ENCODE measurements at places on chromosomes 16 and 17.
A peak's percentile ranks its signal among the peaks of the same experiment; 100 is the strongest.

- DNase-seq, result peak; percentile 39
These were observed 555 bp downstream of the HDAC5 start for GRCh38 chr17:44122816-44123355.

DNA sequence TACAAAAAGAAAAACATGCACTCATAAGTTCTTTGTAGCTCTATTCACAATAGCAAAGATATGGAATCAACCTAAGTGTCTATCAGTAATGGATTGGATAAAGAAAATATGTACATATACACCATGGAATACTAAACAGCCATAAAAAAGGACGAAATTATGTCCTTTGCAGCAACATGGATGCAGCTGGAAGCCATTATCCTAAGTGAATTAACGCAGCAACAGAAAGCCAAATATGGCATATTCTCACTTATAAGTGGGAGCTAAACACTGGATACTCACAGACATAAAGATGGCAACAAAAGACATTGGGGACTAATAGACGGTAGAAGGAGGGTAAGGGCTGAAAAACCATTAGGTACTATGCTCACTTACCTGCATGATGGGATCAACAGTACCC is 5.8 kb downstream of the CMC2 start:
- DNase-seq, result no peak

DNA sequence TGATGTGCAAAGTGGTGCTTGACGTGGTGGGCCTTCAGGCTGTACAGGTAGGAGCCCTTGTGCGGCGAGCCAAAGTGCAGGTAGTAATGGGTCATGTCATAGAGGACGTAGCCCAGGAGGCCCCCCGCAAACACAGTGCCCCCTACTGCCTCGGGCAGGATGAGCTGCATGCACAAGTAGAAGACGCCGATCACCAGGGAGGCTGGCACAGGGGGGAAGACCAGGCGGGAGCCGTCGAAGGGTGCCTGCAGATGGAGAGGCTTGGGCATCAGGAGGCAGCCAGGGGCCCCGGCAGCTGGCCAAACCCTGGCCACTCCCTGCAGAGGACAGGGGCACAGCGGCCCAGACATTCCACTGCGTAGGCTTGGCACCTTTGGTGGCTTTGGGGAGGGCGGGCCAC is 15.7 kb upstream of the MLKL start:
- DNase-seq, result no peak

DNA sequence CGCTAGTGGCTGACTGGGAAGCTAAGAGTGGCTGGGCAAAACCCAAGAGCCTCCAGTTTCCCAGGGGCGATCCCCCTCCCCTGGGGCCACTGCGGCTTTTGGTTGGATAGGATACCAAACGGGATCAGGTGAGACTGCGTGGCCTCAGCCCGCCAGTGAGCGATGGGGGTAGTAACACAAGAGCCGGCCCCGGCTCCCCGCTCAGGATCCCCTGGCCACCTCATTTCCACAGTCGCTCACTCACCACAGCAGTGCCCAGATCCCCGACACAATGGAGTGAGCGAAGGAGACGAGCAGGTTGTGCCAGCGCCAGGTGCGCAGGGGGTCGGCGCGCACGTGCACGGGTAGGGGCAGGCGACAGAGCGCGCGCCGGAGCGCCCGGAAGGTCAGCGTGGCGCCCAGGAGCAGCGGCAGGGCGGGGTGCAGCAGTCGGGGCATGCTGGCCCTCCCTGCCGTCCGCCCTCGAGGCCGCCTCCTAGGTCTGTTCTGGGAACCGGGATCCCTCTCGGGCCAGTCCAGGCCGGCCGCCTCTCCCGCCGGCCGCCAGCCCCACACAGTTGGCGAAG is 290 bp downstream of the TLCD1 start:
- DNase-seq, result peak; percentile 72

DNA sequence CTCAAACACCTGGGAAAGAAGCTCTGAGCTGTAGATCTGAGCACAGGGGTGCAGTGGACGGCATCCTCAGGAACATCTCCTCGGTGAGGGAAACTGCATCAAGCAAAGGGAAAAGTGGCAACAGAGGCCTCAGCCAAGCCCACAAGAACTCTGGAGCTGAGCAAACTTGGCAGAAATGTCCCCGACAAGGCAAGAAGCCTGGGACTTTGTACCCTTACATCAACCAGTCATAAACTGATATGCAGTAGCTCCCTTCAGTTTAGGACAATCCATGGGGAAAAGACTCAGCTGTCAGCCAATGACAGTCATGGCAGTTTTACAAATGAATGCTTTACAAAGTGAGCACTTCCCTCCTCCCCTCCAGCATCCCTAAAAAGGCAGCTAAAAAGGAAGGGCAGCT is 210.0 kb upstream of the DYNLRB2 start:
- no peak for DNase-seq

DNA sequence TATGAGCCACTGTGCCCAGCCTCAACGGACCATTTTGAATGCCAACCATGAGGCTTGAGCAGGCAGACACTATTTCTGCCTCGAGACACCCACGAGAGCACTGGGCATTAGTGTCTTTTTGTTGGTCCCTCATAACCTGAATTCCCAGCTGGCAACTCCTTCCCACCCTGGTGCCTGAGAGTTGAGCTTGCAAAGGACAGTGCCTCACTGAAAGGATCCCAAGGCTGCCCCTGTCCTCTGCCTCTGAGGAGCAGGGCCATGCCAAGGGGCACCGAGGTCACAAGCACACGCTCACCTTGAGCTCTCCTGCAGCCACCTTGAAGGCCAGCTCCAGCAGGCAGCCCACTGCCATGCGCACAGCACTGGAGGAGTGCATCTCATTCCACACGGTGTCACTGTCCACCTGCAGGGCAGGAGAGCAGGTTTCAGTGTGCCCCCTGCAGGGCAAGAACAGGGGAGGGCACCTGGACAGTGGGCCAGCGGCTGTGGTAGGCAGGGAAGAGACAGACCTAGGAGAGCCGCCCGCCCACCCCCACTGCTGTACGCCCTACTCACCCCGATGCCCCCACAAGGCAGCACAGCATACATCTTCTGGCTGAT is 12.8 kb downstream of the G6PC3 start:
- no peak for DNase-seq

DNA sequence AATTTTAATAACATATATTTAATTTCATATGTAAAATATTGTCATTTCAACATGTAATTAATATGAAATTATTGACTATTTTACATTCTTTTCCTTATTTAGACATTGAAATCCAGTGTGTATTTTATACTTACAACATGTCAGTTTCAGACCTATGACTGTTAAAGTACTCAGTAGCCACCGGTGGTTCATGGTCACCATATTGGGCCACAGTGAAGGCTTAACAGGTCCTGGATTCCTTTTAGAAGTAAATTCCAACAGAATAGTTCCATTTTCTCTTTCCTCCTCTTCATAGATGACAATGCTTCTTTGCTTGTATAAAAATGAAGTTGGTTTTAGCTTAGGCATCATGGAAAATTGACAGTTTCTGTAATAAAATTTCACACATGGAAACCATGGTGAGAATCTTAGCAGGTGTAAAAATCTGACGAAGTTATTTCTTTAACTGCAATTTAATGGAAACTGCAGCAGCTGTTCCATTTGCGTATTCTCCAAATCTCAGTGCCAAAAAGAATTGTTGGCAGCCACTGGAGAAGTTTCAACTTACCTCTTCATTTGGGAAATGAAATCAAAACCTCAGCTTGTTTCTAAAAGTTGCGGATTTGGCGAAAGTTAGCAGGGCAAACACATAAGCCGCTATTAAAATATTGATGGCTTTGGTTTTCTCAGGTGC is 231.1 kb downstream of the CDH13 start:
- no peak for DNase-seq

GRCh38 chr17:48624544-48625494 is 1.3 kb downstream of the HOXB9 start:
- peak; percentile 40 for DNase-seq

- DNase-seq, result no peak
These were observed 62.4 kb upstream of the MARCHF10 start for GRCh38 chr17:62870552-62870971.

DNA sequence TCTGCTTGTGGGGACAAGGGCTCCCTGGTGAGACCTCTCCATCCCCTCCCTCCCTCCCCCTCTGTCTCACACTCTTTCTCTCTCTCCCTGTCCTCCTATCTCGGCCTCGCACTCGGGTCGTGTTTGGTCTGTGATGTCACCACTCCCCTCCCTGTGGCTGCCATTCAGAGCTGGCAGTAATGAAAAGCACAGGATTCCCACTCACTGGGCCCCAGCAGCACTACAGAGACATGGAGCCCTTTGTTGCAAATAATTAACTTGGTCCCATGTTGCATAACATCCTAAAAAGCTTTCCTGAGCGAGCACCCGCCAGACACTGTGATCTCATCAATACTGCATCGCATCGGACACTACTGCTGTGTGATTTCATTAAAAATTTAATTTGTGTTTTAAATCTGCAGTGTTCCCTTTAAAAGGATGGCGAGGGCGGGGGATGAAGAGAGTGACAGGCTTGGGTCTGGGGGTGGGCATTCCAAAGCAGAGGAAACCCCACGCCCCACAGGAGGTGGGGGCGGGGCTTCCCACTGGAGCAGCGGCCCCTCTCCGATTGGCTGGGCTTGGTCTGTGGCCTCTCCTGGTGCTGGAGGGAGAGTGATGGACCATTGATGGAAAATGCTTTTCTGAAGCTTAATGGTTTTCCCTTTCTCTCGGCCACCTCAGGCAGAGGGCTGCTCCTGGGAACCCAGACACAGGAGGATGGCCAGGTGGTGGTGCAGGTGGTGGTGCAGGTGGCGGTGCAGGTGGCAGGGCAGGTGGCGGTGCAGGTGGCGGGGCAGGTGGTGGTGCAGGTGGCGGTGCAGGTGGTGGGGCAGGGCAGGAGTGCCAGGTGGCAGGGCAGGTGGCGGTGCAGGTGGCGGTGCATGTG is 15.3 kb upstream of the NPTX1 start:
- DNase-seq, result no peak

- DNase-seq, result no peak
These were observed 3.2 kb downstream of the TMC6 start for GRCh38 chr17:78125138-78125913.

DNA sequence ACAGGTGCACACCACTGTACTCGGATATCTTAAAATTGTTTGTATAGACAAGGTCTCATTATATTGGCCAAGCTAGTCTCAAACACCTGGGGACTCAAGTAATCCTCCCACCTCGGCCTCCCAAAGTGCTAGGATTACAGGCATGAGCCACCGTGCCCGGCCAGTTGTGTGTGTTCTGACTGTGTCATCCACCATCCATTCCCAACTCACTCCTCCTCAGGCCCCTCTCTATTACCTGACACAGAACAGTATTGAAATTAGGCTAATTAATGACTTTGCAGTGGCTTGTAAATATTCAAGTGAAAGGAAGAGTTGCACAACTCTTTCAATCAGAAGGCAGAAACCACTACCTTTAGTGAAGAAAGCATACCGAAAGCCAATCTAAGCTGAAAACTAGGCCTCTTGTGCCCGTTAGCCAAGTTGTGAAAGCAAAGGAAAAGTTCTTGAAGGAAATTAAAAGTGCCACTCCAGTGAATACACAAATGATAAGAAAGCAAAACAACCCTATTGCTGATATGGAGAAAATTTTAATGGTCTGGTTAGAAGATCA is 28.7 kb downstream of the GOSR1 start:
- no peak for DNase-seq

- no peak for DNase-seq
These were observed 215.9 kb upstream of the GSE1 start for GRCh38 chr16:85396879-85397871.

GRCh38 chr16:1146409-1146808 is 6.5 kb upstream of the CACNA1H start:
- no peak for DNase-seq

- no peak for DNase-seq
These were observed 22.6 kb downstream of the CDRT4 start for GRCh38 chr17:15444805-15445204.

DNA sequence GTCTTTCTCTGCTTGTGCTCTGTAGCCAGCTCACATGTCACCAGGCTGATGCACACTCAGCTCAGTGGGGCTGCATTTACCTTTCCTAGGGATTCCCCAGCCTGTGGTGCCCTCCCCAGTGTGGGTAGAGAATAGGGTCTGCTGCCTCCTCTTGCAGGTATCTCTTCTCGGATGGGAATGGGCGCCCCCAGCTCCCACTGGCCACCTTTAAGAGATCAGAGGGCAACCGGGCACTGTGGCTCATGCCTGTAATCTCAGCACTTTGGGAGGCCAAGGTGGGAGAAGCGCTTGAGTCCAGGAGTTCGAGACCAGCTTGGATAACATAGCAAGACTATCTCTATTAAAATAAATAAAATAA is 3.3 kb downstream of the XYLT2 start:
- DNase-seq, result no peak
